ENCODE measurements at places on chromosomes 5 and 9.
A peak's percentile ranks its signal among the peaks of the same experiment; 100 is the strongest.

DNA sequence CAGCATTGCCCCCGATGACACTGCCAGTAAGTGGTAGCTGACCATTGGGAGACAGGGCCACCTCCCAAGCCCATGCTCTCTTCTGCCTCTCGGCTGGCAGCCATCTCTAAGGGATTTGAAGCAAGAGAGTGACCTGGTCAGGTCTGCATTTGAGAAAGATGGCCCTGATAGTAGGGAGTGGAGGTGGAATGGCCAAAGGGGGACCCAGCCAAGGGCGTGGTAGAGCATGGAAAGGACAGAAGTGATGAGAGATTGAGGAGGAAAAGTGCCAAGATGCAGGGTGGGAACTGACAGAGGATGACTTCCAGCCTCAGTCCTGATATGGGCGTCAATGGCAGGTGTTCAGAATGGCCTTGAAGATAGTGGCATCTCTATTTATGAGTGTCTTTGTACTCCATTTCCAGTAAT, 9.0 kb downstream of the ABL1 start:
- DNase-seq: no peak

DNA sequence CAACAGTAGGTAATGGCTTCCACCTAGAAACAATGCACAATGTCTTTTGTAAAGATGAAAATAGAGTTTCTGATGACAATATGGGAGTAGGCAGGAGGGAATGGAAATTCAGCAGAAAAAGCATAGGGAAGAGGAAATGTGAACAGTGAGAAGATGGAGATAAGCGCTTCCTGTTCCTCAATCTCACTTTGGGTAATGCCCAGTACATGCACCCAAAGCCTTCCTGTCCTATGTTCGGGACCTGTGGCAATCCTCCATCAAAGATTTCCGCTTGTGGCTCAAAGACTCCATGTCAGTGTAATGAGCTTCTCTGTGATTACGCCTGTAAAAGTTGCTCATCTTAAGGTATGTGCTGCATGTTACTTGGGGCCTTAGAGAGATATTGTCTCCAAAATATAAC, 2.7 kb downstream of the UGT3A1 start:
- DNase-seq: no peak

DNA sequence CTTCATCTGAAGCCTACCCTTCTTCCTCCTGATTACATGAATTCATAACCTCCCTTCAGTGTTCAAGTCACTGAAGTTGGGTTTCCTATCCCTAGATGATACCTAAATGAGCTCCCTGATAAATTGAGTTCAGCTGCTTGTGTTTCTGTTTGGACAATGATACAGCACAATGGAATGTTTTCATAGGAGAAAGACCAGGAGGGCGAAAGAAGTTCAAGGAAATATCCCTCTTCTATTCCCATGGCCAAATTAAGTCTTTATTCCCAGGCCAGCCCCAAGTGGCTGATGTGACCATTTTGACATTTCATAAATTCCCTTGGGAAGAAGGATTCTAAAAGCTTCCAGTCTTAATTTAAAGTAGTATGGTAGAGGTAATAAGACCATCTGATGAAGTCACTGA, 555.8 kb upstream of the CLINT1 start:
- no peak for DNase-seq

DNA sequence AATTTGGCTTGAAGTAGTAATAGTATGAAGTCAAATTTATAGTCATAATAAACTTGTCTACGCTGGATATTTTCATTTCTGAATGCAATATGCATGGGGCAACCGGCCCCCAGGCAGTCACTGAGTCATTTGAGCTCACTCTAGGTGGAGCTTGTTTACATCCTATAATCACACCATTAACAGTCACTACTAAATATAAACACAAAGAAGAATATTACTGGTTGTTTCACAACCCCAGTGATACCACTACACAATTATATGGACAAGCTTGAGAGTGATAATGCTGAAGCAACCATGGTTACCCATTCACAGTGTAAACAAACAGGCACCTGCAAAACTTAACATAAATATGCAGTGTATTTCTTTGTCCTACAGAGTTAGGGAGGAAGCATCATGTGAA, 68.7 kb downstream of the MARCHF3 start:
- DNase-seq: no peak

DNA sequence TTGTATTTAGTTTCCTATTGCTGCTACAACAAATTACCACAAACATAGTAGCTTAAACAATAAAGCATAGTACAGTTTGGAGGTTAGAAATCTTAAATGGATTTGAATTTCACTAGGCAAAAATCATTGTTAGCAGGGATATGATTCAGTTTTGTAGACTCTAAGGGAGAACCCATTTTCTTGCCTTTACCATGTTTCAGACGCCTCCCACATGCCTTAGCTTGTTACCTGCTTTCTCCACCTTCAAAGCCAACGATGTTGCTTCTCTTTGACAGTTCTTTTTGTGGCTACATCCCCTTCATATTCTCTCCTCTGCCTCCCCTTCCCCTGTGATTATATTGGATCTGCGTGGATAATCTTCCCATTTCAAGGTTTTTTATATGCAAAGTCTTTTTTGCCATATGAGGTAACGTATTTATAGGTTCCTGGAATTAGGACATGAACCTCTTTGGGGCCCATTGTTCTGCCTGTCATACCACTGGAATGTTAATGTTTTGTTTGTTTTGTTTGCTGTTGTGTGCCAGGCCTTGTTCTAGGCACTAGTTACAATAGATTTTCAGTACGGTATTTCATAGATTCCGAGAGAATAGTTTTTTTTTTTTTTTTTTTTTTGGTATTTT, 54.1 kb downstream of the UHRF2 start:
- DNase-seq: no peak

DNA sequence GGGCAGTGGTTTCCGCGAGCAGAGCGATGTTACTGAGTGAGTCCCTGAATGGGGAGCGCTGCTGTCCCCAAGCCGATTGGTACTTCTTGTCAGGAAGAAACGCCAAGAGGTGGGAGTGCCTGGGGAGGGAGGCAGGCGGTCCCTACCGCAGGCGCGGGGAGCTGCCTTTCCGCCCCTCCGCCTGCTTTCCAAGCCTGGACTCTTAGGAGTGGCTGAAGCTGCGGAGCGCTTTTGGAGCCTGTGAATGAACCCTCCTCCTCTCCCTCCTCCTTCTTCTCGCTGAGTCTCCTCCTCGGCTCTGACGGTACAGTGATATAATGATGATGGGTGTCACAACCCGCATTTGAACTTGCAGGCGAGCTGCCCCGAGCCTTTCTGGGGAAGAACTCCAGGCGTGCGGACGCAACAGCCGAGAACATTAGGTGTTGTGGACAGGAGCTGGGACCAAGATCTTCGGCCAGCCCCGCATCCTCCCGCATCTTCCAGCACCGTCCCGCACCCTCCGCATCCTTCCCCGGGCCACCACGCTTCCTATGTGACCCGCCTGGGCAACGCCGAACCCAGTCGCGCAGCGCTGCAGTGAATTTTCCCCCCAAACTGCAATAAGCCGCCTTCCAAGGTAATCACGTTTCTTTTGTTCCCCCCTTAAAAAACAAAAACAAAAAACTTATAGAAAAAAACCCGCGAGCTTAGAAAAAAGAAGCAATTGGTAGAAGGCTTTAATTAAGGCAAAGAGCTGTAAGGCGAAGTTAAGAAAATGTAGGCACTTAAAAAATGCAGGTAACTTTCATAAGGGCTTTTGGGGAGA, at the start of gene VCAN:
Gene VCAN (plus strand): TSS at position 340 of the 808 bp plus-strand sequence. CDS start 11,775 bp downstream, outside the sequence.
- no peak for DNase-seq

- peak; percentile 45 for DNase-seq
These were observed 722 bp downstream of the SLC22A4 start for GRCh38 chr5:132294728-132295504.

DNA sequence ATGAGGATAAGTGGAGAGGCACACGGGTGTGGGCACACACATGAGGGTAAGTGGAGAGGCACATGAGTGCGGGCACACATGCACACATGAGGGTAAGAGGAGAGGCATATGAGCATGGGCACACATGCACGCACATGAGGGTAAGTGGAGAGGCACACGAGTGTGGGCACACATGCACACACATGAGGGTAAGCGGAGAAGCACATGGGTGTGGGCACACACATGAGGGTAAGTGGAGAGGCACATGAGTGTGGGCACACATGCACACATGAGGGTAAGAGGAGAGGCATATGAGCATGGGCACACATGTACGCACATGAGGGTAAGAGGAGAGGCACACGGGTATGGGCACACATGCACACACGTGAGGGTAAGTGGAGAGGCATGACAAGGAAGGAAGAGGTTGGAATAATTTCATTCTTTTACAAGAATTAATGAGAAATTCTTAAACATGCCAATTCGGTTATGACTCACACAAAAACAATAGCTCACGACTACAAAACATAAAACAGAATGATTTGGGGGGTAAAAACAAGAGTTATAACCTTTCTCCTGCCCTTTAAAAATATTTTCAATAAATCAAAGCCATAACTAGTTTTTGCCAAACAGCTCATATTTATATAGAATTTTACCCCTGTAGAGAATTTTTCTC, 67.5 kb downstream of the APBA1 start:
- no peak for DNase-seq

Data from HS-27A (cell line).